Hindlimb muscle (tissue), 1 donor: ENCODE measurements at places on chromosomes 12 and 14.

GRCh38 chr14:101200650-101201516 lies 297.4 kb upstream of the RTL1 start:
- no peak for DNase-seq

GRCh38 chr12:57989838-57990237 lies 48.5 kb downstream of the ATP23 start:
- DNase-seq, result no peak

DNA sequence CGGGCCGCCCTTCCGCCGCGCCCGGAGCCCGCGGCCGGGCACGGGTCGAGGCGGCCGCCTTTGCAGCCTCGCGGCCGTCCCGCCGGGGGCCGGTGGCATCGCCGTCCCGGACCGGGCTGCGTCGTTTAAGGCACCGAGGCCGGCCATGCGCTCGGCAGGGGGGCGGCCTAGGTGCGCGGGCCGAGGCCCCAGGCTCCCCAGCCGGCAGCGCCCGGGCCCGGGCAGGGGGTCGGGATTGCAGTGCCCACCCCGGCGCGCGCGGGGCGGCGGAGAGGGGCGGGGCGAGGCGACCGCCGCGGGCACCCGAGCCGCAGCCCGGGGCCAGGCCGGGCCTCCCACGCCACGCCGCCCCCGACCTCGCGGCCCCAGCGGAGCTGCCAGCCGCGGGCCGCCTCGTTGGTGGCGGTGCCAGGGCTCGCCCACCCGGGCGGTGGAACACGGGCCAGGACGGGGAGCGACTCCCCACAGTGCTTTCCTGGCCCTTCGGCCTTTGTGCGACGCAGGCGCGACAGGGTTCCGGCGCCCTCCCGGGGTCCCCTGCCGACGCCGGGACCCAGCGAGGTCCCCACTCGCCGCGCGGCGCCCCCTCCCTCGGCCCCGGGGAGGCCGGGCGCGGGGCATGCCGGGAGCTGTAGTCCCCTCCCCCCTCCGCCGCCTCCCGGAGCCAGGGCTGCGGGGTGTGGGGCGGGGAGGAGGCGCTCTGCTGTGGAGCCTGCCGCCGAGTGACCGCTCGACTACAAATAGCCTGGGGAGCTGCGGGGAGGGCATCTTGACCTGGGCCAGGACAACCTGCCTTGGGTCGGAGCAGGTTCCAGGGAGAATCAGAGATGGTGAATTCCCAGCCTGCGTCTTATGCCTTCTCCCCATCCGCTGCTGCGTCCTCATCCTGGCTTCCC lies 769 bp downstream of the FKBP4 start:
- DNase-seq, result peak; percentile 78

- no peak for DNase-seq
Measured at GRCh38 chr12:26341491-26341890, 146.1 kb downstream of the SSPN start.

- no peak for DNase-seq
Measured at GRCh38 chr14:74085047-74085637, 386 bp downstream of the LIN52 start.

DNA sequence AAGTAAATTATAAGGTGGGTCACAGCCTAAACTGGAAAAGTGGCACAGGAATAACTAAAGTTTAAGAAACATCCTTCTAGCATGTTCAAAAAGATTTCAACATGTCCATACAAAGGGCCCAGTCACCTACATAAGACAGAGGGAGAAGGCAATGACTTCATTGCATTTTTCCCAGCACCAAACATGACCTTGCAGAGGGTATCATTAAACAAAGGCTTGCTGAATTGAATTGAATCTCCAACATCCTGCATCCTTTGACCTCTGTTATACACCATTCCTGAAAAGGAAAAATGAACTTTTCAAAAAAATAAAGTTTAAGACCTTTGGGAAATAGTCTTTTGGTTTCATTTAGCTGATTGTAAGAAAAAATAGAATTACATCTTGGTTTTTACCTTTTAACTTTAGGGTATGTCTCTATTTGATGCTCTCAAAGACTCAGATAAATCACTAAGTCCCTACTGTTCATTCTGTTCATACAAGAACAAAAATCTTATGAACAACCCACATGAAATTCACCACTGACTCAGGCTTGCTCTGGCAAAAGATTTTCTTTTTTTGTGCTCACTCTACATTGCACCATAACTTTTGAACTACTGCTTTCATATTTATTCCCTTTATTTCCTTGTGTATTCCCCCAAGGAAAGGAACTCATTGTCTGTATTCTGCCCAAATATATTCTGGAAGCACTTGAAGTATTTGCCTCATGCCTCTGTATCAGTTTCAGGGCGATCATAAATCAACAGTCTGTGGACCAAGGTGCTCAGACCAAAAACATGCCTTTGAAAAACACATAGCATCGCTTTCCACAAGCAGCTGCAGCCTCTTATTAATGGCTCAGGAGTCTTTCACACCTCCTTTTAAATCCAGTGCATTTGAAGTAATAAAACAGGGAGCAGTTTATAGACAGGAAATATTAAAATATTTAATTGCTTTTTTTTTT lies 121.7 kb downstream of the DUSP6 start:
- DNase-seq, result no peak
